ENCODE measurements at places on chromosomes 13 and 19. TPM values are rescaled to one million over a fixed set of nuclear protein-coding genes. Genes with fewer than 3 reads are reported as not detected.

DNA sequence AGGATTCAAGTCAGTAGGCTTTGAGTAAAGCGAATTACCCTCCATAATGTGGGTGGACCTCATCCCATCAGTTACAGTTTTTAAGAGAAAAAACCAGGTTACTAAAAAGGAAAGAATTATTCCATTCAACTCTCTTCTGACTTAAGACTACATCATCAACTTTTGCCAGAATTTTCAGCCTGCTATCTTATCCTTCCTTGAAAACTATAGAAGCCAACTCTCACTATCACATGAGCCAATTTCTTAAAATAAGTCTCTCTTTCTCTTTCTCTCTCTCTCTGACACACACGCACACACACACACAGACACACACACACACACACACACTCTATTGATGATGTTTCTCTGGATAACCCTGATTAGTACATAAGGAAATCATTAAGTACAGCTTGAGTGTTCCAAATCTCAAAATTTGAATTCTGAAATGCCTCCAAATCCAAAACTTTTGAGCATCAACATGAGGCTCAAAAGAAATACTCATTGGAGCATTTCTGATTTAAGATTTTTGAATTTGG lies 217.0 kb upstream of the PRR20A start:
- no peak for DNase-seq

GRCh38 chr13:102017248-102017647 lies 384.6 kb downstream of the FGF14 start:
- DNase-seq, result no peak

DNA sequence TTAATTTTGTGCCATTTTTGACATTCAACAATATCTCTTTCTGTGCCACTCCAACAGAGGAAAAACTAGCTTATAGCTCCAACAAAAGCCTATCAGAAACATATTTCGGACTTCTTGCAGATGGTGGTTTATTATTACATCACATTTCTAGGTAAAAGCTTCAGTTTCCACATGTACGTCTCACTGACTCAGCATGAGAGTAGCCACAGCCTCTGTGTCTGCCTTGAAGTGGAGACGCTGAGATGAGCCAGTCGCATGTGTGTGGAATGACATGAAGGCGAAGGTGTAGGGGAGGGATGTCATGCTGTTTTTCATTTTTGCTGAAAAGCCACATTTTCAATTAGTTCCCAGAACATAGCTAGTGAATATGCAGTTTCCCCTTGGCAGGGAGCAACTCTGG lies 598.6 kb downstream of the EFNB2 start:
- DNase-seq, result no peak

GRCh38 chr19:15254547-15254946 lies 22.3 kb upstream of the EPHX3 start:
- no peak for DNase-seq

DNA sequence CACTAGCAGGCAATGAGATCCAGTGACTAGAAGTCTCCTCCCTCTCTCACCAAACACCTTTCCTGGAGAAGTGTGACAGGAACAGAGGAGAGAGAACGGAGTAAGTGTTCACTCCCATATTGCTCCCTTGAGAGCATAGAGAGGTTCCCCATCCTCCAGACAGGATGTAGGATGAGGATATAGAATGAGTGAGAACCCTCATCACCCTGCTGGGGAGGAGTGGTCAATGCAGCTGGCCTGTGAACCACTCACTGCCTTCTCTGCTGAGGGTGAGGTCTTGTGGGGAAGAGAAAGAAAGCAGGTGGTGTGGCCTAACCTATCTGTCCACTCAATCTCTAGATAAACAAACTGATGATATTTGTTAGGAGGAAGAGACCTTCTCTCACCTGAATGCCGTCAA lies 386.6 kb downstream of the PCDH20 start:
- DNase-seq, result no peak

DNA sequence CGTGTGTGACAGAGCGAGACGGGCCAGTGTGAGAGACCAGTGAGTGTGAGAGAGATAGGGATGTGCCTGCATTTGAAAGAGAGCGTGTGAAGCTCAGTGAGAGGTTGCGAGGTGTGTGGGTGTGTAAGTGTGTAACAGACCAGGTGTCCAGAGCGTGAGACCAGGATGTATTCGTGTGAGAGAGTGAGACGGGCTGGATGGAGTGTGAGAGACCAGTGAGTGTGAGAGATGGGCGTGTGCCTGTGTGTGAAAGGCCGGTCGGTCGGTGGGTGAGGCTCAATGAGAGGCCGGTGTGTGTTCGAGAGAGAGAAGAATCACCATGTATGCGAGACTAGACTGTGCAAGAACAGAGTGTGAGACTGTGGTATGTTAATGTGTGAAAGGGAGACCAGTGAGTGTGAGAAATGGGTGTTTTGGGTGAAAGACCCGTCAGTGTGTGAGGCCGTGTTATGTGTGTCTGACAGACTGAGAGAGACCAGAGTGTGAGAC lies 679 bp downstream of the ZNF471 start:
- no peak for DNase-seq

- DNase-seq, result no peak
These were observed 113.1 kb upstream of the FNDC3A start for GRCh38 chr13:48862572-48862971.

- DNase-seq, result no peak
These were observed 3.8 kb downstream of the LILRA4 start for GRCh38 chr19:54335164-54335563.

DNA sequence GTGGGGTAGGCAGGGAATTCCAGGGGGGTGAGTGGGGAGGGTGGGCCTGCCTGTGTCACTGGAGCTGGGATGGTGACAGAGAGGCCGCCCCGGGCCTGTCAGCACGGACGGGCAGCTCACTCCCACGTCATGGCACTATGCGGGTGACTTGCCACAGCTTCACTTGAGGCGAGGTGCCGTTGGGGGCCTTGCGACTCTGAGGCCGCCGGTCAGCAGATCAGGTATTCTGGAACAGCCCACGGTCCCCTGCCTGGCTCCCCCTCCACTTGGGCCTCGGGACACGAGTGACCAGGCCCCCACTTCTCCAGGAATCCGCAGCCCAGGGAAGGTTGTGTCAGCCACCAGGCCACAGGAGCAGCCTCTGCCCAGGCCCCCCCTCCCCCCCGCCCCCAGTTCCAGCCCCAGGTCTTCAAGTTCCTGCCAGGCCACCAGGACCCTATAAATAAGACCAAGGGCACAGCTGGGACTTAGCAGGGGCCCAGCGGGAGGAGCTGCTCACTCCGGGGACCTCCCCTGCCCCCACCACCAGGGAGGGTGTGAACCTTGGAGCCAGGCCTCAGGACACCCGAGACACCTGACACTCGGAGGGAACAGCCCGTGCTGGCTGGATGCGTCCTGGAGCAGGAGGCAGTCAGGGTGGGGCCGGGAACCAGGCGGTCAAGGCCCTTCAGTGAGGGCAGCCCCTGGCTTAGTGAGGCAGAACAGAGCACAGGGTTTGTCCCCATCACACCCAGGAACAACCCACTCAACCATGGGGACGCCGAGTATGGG lies 2.7 kb upstream of the MIDN start:
- DNase-seq, result peak; percentile 75

- DNase-seq, result no peak
These were observed 1.9 kb downstream of the SYDE1 start for GRCh38 chr19:15108845-15109767.

DNA sequence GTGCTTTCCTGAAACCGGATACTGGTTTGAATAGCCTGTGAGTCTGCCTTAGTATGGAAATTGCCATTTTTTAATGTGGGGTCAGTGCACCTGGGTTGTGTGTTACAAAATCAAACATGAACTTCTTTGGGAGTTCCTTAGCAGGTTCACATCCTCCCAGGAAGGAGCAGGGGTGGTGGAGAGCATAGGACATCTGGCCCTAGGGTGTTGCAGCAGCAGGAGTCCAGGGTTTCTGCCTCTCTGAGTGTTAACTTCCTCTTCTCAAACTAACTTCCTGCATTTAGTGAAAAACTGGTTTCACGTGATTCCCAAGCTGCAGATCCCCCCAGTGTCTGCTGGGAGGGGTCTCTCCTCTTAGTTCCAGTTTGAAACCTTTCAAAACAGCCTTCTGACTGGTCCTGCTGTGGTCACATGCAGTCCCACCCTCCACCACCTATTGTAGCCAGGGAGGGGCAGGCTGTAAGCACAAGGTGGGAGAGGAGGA lies 7.2 kb downstream of the RNASEH2B start:
- DNase-seq, result no peak

GRCh38 chr13:105403086-105403485 lies 1132.4 kb downstream of the EFNB2 start:
- no peak for DNase-seq

GRCh38 chr13:50080911-50081678 lies 65.9 kb downstream of the KCNRG start:
- DNase-seq, result peak; percentile 89

DNA sequence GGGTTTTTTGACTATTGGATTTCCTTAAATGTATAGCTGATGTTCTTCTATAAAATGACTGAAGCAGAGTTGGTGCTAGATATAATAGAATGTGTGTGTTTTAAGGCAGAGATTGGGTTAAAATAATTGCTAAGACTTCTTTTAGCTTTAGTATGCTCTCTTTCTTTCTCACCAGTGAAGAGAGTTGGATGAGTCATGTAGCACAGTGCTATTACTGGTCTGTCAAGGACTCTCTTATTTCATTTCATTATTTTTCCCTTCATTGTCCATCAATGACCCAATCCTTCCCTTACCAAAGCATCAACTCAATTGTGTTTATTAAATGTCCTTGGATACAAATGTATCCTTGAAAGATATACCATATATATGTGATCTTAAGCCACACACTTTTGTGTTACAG lies 268.9 kb downstream of the IRS2 start:
- no peak for DNase-seq

DNA sequence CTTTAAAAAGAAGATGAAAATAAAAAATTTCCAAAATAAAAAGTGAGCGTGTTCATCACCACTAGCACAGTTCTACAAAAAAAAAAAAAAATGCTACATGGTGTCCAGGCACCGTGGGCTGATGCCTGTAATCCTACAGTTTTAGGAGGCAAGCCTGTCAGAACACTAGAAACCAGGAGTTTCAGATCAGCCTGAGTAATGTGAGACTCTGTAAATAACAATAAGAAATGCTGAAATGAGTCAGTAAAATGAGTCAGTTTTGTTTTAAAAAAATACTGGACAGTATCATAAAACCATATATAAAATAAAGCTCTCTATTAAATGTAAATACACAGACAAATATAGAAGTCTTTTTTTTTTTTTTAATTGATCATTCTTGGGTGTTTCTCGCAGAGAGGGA lies 30.0 kb downstream of the ZNF91 start:
- DNase-seq, result no peak

- DNase-seq, result no peak
These were observed 455.7 kb downstream of the FGF9 start for GRCh38 chr13:22126433-22127021.

DNA sequence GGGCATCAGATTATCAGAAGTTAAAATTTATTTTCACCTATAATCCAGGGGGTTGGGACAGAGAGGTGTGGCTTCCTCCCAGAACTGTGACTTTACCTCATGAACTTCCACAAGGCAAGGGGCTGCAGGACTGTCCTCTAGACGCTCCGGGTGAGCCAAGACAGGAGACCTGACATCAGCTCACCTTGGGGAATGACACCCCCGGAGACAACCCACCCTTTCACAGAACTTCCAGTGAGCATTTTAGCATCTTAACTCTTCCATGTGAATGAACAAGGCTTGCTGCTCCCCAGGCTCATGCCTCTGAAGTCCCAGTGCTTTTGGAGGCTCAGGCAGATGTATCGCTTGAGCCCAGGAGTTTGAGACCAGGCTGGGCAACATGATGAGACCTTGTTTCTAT lies 29.4 kb upstream of the TFDP1 start:
- DNase-seq, result no peak

GRCh38 chr13:39910041-39910440 lies 254.6 kb downstream of the COG6 start:
- no peak for DNase-seq

DNA sequence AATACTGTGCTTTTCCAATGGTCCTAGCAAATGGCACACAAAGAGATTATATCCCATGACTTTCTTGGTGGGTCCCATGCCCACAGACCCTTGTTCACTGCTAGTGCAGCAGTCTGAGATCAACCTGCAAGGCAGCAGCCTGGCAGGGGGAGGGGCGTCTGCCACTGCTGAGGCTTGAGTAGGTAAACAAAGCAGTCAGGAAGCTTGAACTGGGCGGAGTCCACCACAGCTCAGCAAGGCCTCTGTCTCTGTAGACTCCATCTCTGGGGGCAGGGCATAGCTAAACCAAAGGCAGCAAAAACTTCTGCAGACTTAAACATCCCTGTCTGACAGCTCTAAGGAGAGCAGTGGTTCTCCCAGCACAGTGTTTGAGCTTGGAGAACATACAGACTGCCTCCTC lies 82.9 kb downstream of the ZNF737 start:
- no peak for DNase-seq

DNA sequence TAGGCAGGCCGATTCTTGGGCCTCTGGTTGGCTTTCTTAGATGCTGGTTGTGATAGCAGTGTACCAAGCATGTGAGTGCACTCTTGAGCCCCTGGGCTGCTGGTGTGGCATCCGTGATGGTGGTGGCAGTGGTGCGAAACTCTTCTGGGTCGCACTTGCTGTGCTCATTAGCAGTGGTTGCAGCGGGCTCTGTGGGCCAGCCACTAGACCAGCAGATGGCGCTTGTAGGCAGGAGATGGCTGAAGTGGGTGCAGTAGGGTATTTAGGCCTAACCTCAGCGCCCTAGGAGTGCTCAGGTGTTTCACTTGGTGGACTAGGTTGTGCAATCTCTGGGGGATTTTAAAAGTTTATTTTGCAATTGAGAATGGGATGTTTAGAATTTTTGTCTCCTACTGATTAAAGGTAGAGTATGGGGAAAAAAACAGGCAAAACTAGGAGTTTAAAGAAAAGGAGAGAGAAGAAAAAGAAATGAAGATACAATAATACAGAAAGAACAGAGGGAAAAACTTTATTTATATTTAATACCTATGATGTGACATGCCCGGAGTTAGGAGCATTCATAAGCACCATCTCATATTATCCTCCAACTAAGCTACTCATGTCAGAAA lies 4.3 kb upstream of the ZNF17 start:
- DNase-seq, result peak; percentile 53

Gene ACP5
- 6.7 TPM for total RNA-seq

Gene SLC25A41
- total RNA-seq, result not detected

Gene SERP2
- 1.2 TPM for total RNA-seq

Gene ZNF471
- total RNA-seq, result 2.3 TPM

Gene MEX3D
- 12.5 TPM for total RNA-seq

Gene CYSLTR2
- total RNA-seq, result not detected

Gene DYRK1B
- 7.7 TPM for total RNA-seq

Measured in pancreas (tissue), 10 donors.